ENCODE measurements at places on chromosomes 1 and 21. TPM values are rescaled to one million over a fixed set of nuclear protein-coding genes. Genes with fewer than 3 reads are reported as not detected.

Gene PAPPA2
- total RNA-seq = 0.40 TPM

Gene DENND2C
- 0.32 TPM for total RNA-seq

DNA sequence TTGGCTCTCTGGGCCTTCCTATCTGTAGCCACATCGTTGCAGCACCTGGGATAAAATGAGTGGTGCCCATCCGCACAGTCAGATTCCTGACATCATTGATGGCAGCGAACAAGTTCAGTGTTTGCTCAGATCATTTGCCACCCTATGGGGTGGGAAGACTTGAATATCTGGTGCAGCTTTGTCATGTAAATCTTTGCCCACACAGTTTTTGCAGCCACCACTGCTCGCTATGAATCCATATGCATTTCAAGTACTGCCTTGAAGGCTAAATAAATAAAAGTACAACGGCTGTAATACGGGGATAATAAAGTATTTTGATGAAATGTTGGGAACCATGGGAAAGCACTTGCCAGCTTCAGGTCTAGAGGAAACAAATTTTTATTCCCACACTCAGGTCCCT is 56.3 kb upstream of the COA6 start:
- DNase-seq = no peak

DNA sequence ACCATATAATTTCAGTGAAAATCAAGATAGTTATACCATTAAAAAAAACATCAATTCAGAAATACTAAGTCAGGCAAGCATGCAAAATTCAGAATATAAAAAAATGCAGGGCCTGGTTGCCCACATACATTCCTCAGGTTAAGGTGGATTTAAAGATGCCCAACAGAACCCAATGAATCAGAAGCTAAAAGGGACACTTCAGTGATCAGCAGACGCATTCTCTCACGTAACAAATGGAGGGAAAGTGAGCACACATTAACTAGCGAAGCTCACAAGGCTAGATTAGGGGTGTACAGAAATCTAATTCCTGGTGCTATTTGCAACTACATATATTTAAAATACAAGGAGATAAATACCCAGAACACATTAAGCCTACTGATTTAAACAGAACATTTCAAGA is 17.5 kb downstream of the TOMM20 start:
- no peak for DNase-seq

DNA sequence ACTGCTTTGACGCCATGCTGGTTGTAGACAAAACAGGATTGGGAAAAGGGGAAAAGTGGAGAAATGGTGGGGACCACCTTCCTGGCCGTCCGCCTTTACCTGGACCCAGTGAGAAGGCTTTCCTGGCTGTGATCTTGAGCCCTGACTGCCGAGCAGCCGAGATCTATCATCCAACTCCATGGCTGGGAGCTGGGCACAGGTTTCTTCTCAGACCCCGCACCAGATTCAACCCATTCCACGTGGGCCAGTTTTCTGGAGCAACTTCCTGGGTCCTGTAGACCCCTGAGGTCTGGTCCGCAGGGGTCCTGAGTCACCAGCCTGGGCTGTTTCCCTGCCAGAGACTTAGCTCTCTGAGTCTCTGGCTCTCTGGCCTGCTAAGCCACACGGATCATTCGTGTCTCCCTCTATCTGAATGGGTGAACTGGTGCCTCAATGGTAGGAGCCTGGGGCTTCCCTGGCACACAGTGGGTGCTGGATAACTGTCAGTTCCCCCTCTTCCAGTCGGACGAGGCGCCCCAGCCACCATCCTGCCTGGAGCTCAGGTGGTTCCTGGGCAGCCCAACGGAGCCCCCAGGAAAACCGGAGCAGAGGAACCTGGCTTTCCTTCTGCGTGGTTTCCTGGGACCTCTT is 4.5 kb upstream of the NPHP4 start:
- DNase-seq = no peak

DNA sequence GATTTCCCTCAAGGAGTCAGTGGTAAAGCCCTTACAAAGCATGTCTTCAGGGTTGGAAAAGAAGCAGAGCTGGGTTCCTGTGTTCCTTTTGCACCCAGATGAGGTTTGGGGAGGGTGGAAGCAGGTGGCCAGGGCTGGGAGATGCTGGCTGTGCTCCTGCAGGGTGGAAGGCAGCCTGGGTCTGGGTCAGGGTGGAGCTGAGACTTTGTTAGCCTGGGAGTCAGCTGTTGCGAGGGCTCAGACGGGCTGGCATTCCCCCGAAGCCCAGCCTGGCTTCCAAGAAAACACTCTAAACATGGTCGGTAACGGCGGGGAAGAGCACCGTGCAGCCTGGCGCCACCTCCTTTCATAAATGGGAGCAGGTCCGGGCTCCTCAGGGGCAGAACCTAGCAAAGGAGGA is 43.7 kb upstream of the EPS8L3 start:
- no peak for DNase-seq

DNA sequence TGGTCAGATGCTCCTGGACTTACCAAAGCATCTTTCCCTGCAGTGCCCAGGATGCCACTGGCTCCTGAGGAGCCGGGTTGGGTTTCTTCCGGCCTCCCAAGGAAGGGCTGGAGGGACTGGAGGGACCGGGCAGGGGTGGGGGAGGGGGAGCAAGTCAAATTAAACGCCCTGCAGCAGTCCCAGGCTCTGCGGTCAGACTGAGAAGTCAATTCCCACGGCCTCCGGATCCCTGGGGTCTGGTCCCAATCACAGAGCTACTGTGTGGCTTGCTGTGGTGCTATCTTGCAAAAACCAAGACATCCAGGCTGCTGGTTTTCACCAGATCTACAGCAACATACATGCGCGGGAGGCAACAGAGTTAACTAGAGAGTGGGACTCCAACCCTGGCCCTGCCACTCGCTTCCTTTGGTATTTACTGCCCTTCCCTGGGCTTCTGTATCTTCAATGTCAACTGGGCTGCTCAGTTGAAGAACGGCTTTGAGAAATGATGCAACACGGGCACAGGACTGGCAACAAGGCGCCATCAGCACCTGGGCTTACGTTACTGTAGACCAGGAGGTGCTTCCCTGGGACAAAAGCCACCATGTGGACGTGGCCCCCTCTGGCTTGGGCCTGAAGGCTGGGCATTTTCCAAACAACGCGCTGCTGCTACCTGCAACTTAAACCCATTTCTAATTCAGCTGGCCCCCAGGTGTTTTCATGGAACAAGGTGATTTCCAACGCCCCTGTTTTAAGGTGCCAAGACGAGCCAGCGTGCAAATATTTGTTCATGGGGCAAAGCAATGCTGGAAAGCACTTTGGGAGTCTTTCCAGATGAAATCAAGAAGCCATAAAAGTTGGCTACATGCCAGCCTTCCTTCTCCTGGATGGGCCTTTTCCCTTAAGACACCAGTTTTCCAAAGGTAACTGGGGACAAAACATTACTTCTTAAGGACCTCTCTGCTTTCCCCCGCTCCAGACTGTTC is 11.5 kb downstream of the RCC2 start:
- no peak for DNase-seq

- no peak for DNase-seq
These were observed 38.6 kb upstream of the GADD45A start for GRCh38 chr1:67646145-67647035.

All from pulmonary artery endothelial cell (primary cell).